Right atrium auricular region (tissue), 2 donors: ENCODE measurements at places on chromosomes 16 and 17.

GRCh38 chr16:49465661-49466528 is 92.3 kb downstream of the C16orf78 start:
- H3K27me3 ChIP-seq: no peaks in the 10 kb centered on the region
- H3K36me3 ChIP-seq: no peaks in the 10 kb centered on the region
- DNase-seq: peak; percentile 54
- peaks cover 6% of the 10 kb centered on the region for H3K4me1 ChIP-seq

- no peak overlapping the region for H3K4me3 ChIP-seq
- peaks cover 3% of the 10 kb centered on the region for H3K4me1 ChIP-seq
- no peak overlapping the region for H3K27ac ChIP-seq
- H3K27me3 ChIP-seq: no peaks in the 10 kb centered on the region
- DNase-seq: no peak
These were observed 5.6 kb upstream of the CARHSP1 start for GRCh38 chr16:8874388-8874787.

GRCh38 chr16:69435977-69436820 is 11.8 kb downstream of the CYB5B start:
- H3K27me3 ChIP-seq: no peaks in the 10 kb centered on the region
- peaks cover 12% of the 10 kb centered on the region for H3K4me1 ChIP-seq
- peaks cover 8% of the 10 kb centered on the region for H3K36me3 ChIP-seq
- no peak overlapping the region for H3K27ac ChIP-seq

- H3K36me3 ChIP-seq: peaks cover 92% of the 10 kb centered on the region
- no peak for DNase-seq
- no peaks in the 10 kb centered on the region for H3K27me3 ChIP-seq
- H3K4me3 ChIP-seq: no peak overlapping the region
These were observed 25.7 kb upstream of the ENDOV start for GRCh38 chr17:80389011-80389995.

DNA sequence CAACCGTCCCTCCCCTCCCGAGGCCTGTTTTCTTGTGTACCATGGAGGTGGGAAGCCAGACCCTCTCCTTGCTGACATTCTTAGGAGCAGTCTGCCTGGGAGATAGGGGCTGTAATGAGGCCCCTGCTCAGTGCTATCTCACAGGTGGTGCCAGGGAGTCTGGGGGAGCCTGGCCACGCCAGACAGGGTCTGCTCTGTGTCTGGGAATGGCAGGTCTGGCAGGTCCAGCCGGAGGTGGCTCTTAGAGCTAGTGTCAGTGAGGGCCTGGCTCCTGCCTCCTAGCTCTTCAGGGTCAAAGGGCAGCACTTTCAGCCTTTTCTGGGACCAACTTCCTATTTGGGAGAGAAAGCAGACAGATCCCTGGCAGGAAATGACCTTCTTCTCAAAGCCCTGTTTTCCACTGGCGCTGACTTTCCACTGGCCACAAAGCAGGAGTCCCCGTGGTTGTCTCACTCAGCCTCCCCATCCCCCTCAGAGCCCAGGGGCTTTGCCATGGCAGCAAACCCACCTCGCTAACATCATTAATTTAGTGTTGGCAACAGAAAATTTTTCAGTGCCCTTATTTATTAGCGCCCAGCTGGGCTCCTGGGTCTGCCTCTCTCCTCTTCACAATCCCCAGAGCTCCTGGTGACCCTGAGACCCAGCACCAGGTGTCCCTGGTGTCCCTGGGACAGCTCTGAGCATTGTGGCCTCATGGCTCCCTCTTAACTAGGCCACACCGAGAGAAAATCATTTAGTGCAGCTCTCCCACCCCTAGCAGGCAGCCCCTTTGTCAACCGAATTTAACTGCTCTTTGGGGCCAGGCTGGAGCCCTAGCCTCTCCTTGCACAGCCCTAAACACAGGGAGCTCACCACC is 24.0 kb upstream of the DOK4 start:
- no peak overlapping the region for H3K27ac ChIP-seq
- no peaks in the 10 kb centered on the region for H3K27me3 ChIP-seq
- H3K4me3 ChIP-seq: no peak overlapping the region

DNA sequence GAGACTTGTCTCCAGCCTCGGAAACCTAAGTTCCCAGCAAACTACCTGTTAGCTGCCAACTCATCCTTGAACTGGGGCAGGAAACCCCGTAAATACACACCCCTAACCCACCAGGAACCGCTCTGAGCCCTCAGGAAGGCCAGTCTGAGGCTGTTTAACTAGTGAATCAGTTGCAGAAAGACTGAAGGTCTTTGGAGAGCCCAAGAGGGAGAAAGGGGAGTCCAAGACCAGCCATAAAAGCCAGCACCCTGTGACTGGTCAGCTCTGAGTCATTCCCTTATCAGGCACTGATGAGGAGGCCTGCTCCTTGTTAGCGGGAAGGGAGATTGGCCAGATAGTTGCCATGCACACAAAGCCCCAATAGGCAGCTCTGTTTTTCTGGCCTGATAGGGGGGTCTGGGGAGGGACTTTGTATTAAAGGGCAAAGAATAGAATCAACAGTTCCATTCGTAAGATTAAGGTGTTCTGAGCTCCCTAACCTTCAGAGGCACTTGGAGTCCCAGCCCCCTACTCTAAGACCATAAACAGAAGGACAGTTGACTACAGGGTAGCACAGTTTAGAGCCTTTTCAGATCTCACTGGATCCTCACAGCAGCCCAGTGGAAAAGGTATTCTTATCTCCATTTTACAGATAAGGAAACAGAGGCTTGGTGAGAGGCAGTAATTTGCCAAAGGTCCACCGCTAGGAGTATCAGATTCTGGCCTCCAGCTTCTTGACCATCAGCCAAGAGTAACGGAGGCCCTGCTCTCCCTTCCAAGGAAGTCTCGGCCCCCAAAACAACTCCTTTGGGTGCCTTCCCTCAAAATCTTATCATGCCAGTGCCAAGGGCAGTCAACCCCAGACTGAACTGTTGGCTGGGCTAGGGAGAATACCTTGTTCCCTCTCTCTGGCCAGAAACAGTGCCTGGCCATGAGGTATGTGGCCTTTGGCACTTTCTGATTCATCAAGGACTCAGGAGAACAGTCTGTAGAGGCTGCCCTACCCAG is 2.2 kb upstream of the KRT19 start:
- no peak overlapping the region for H3K27ac ChIP-seq
- H3K4me1 ChIP-seq: peaks cover 15% of the 10 kb centered on the region
- H3K36me3 ChIP-seq: no peaks in the 10 kb centered on the region
- no peak overlapping the region for H3K4me3 ChIP-seq

- no peaks in the 10 kb centered on the region for H3K4me1 ChIP-seq
- H3K36me3 ChIP-seq: no peaks in the 10 kb centered on the region
- no peak overlapping the region for H3K27ac ChIP-seq
These were observed 59.2 kb upstream of the LYRM9 start for GRCh38 chr17:27952366-27952765.

DNA sequence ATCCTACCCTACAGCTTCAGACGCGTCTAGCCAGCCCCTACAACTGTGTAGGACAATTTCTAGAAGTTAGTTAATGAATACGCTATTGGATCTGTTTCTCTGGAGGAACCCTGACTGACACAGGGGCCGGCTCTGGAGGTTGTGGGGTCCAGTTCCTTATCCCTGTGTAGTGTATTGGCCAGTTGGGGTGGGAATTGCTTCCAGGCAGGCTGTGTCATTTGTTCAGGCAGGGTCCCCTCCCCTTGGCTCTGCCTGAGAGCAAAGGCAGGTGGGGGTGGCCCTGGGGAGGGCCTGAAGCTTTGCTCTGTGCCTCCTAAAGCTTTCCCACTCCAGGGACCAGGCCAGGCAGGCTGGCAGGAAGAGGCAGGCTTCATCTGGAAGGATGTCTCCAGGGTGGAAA is 11.7 kb upstream of the CETP start:
- DNase-seq: no peak
- no peak overlapping the region for H3K4me3 ChIP-seq
- H3K4me1 ChIP-seq: no peaks in the 10 kb centered on the region

DNA sequence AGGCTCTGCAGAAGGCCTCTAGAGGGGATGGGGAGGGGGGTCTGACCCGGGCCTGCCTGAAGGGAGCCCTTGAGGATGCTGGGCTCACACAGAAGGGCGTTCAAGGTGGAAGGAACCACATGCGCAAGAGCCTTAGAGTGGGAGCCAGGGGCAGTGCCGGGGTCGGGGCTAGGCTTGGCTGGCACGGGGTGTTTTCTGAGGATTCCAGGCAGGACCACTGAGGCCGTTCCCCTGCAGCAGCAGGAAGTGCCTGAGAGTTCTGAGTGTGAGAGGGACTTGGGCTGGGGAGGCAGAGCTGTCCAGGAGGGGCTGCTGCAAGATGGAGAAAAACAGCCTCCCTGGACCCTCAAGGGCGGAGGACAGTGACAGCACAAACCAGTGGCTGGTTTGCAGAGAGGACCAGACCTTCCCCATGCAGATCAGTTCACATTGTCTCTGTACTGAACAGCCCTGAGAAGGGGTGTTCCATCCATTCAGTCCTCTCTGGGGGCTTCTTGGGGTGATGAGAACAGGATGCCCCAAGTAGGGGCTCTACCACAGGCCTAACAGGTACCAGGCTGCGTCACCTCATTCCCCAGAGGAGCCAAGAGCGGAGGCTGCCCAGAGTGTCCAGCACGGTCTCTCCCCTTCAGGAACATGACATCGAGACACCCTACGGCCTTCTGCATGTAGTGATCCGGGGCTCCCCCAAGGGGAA is 3.4 kb downstream of the NDRG4 start:
- no peaks in the 10 kb centered on the region for H3K4me1 ChIP-seq
- H3K27me3 ChIP-seq: no peaks in the 10 kb centered on the region
- H3K4me3 ChIP-seq: no peak overlapping the region
- DNase-seq: no peak
- peaks cover 32% of the 10 kb centered on the region for H3K36me3 ChIP-seq

GRCh38 chr16:67162506-67163163 is 1.9 kb upstream of the HSF4 start:
- no peak for DNase-seq
- no peak overlapping the region for H3K4me3 ChIP-seq
- no peaks in the 10 kb centered on the region for H3K36me3 ChIP-seq
- peak overlapping the region; percentile 80 for H3K27ac ChIP-seq

- no peaks in the 10 kb centered on the region for H3K36me3 ChIP-seq
- no peaks in the 10 kb centered on the region for H3K4me1 ChIP-seq
- H3K4me3 ChIP-seq: peak within 1 kb of the TSS; percentile 26
- H3K27ac ChIP-seq: no peak within 1 kb of the TSS
These were observed at the start of gene KIF19 for GRCh38 chr17:74325743-74326379. Gene KIF19, plus strand, starts transcription at chr17:74326226. Its CDS starts 124 bp downstream, at chr17:74326350.

- no peak overlapping the region for H3K27ac ChIP-seq
- H3K27me3 ChIP-seq: no peaks in the 10 kb centered on the region
- no peaks in the 10 kb centered on the region for H3K36me3 ChIP-seq
- no peak overlapping the region for H3K4me3 ChIP-seq
These were observed 53.9 kb upstream of the ERCC4 start for GRCh38 chr16:13866073-13866472.

DNA sequence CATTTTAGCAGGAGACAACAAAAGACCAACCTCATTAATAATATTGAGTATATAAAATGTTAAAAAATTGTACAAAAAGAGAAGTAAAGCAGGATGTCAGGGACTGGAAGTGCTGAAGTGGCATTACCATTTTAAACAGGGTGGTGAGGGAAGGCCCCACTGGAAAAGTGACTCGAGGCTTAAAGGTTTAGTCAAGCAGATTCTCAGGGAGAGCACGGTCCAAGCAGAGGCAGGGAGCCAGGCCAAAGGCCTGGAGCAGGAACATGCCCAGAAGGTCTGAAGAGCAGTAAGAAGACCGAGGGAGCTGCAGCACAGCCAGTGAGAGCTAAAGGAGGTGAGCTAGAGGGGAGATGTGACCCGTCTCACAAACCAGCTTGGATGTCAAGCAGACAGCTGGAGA is 7.6 kb downstream of the XPO6 start:
- H3K36me3 ChIP-seq: peaks cover 28% of the 10 kb centered on the region
- H3K4me1 ChIP-seq: no peaks in the 10 kb centered on the region
- no peak overlapping the region for H3K27ac ChIP-seq

GRCh38 chr16:89100601-89101302 is 7.1 kb downstream of the ACSF3 start:
- peaks cover 29% of the 10 kb centered on the region for H3K36me3 ChIP-seq
- no peak overlapping the region for H3K27ac ChIP-seq
- H3K4me1 ChIP-seq: peaks cover 20% of the 10 kb centered on the region

DNA sequence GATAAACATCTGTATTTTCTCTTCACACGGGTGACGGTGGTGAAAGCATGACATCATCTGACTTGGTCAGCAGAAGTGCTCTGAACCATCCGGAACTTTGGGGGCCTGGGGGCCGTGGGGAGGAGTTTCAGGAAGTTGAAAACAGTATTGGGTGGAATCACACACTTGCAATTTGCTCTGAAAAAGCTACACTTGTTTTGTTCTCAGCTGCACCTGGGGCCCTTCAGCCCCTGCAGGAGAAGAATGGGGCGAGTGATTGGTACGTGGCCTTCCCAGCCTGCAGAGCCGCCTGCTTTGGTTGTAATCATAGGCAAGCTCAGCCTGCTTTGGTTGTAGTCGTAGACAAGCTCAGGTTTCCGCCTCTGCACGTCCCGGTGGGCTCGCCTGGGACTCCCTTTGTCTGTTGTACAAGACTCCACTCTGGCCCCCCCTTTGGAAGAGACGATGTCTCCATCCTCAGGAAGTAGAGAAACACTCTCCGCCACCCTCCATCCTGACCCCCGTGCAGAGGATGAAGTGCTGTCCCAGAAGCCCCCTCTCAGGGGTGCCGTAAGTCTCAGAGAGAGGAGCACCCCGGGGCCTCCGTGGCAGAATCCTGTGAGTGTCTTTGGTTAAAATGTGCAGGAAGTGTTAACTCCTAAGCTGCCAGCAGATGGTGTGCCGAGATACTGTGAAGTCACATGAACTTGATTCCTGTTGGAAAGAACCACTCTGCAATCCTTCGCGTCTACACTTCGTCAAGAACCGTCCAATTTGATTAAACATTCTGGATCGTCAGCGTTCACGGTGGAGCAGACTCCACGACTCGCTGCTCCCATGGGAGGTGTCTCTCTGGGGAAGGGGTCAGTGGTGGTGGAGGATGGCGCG is 5.4 kb downstream of the BANP start:
- H3K27me3 ChIP-seq: no peaks in the 10 kb centered on the region
- peak; percentile 75 for DNase-seq
- H3K4me1 ChIP-seq: no peaks in the 10 kb centered on the region
- H3K36me3 ChIP-seq: no peaks in the 10 kb centered on the region
- H3K4me3 ChIP-seq: no peak overlapping the region
- H3K27ac ChIP-seq: peak overlapping the region; percentile 95

GRCh38 chr16:16021020-16021419 is 71.6 kb downstream of the ABCC1 start:
- no peaks in the 10 kb centered on the region for H3K4me1 ChIP-seq
- H3K27me3 ChIP-seq: no peaks in the 10 kb centered on the region
- peaks cover 17% of the 10 kb centered on the region for H3K36me3 ChIP-seq
- no peak overlapping the region for H3K27ac ChIP-seq
- DNase-seq: no peak

- peaks cover 33% of the 10 kb centered on the region for H3K36me3 ChIP-seq
- no peaks in the 10 kb centered on the region for H3K27me3 ChIP-seq
- peak overlapping the region; percentile 71 for H3K27ac ChIP-seq
These were observed 4.1 kb upstream of the FAAP100 start for GRCh38 chr17:81556175-81556691.

GRCh38 chr17:13787636-13788035 is 185.9 kb upstream of the HS3ST3A1 start:
- DNase-seq: no peak
- H3K36me3 ChIP-seq: no peaks in the 10 kb centered on the region
- H3K27ac ChIP-seq: no peak overlapping the region
- no peaks in the 10 kb centered on the region for H3K27me3 ChIP-seq
